ENCODE measurements at places on chromosomes 4 and X.

DNA sequence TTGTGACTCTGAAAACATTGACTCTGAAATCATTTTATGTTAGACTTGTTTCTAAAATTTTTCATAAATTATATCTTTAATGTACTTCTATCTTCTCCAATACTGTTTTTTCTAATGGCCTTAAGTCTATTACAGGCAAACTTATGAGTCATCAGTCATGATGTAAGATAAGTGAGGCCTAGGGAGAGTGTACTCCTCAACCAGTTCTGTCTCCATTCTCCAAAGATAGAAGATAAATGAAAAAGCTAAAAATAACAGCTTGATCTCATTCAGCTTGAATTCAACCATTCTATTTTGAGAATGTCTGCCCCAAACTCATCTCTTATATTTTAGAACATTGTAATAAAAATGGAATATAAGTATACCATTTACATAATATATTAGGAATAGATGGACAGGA is 34.5 kb downstream of the STBD1 start:
- DNase-seq, result no peak

DNA sequence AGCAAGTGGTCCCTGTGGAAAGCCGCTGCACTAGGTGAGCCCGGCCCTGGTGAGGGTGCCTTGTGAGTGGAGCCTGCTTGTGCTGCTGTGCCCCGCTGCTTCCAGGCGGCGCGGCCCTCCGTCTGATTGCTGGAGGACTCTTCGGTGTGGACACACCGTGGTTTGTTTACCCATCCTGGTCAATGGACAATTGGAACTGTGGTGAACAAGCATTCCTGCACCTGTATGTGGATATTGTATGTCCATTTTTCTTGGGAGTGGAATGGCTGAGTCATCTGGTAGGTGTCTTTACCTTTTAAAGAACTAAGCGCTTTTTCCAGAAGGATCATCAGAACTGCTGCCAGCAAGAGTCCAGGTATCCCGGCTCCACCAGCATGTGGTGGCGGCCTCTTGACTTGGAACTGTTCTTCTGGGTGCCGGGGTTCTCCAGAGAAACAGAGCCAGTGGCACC is 15.6 kb downstream of the MAEA start:
- DNase-seq, result no peak

- DNase-seq, result no peak
These were observed 107.7 kb upstream of the RPS6KA3 start for GRCh38 chrX:20374450-20374849.

- DNase-seq, result no peak
These were observed 94.4 kb downstream of the HHIP start for GRCh38 chr4:144740316-144740715.

GRCh38 chr4:114458728-114459127 is 139.9 kb upstream of the UGT8 start:
- DNase-seq, result no peak

- DNase-seq, result no peak
These were observed 110.5 kb downstream of the AR start for GRCh38 chrX:67654301-67654700.

DNA sequence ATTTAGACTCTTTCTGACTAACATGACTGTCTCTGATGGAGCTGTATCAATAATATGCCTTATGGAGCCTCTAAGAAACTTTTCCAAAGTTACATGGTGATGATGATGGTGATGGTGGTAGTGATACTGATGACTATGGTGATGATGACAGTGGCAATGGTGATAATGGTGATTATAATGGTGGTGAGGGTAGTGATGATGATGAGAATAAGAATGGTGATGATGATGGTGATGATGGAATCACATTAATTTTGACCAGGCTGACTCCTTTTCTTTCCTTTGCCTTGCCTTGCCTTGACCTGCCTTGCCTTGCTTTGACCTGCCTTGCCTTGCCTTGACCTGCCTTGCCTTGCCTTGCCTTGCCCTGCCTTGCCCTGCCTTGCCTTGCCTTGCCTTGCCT is 31.7 kb upstream of the AREG start:
- DNase-seq, result no peak

DNA sequence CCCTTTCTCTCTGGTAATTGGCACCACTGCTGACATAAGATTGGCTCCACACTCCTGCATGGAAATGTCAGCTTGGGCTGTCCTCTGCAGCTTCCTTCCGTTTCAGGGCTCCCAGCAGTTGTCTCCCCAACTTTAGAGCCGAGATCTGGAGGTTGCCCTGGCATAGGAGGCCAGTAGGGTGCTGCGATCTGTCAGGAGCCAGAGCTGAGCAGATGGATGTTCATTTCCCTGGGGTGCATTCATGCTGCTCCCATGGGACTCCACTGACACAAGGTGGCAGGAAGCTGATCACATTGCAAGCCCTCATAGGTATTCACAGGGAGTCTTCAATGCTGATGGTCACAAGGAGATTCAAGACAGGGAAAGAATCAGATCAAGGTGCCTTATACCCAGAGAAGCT is 116.6 kb upstream of the RAI2 start:
- DNase-seq, result no peak

- DNase-seq, result no peak
These were observed 181.7 kb upstream of the TBC1D9 start for GRCh38 chr4:140937866-140938265.

DNA sequence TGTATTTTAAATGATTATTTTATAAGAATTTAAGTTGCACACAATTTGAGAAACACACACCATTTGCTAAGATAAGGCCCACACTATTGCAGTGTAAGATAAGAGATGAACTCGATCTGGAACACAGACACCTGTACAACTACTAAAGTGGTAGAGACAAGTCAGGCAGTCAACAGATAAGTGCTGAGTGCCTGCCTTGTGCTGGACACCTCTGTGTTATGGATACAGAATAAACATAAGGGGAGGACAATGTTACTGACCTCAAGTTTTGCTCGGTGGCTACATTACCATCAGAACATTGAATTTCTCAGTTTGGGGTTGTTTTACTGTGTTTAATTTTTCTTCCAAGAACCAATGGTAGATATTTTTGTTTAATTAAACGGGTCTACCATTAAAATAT is 74.1 kb downstream of the RASGEF1B start:
- DNase-seq, result no peak

GRCh38 chr4:1928356-1929239 is 57.4 kb downstream of the NSD2 start:
- DNase-seq, result no peak

GRCh38 chr4:151302432-151302831 is 23.0 kb downstream of the SH3D19 start:
- DNase-seq, result no peak

DNA sequence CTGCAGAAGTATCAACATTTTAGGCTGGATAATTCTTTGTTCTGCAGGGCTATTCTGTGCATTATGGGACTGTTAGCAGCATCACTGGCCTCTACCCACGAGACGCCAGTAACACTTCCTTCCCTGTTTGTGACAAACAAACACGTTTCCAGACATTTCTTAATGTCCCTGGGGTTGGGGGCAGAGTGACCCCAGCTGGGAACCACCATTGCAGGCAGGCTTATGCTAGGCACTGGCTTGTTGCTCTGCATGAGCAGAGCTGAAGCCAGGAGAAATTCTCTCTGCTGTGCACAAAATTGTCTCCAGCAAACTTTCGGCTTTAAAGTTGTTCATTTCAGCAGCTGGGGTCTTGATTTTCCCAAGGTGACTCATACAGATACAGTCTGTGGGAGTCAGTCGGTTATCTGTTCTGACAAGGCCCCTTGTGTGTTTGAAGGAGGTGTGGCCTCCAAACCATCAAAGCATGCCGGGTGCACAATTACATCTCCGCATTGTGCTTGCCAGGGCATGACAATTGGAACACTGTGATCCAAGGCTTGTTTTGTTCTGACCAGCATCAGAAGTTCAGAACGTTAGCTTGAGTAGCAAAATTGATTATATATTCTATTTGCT is 156.4 kb upstream of the BOD1L1 start:
- no peak for DNase-seq

DNA sequence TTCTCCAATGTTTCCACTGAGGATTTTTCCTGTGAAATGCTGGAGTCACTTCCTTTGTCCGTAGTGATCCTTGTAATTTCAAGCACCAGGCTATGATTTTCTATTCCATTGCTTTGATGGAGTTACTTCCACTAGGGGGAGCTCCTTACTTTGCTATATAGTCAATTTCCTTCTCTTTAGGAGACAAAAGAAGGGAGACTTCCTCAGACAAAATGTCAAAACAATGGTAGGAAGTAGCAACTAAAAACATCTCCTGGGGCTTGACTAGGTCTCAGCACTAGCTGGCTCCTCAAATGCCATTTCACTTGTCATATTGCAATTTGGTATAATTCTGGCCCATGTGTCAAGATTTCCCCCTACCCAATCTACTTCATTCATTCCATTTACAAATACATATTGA is 24.1 kb downstream of the ZCCHC12 start:
- peak; percentile 11 for DNase-seq

GRCh38 chr4:36716874-36717273 is 435.5 kb downstream of the DTHD1 start:
- DNase-seq, result no peak

- no peak for DNase-seq
These were observed 8.8 kb upstream of the LRRC66 start for GRCh38 chr4:52028970-52029369.

GRCh38 chr4:40812386-40812785 is 62.6 kb downstream of the NSUN7 start:
- DNase-seq, result no peak

DNA sequence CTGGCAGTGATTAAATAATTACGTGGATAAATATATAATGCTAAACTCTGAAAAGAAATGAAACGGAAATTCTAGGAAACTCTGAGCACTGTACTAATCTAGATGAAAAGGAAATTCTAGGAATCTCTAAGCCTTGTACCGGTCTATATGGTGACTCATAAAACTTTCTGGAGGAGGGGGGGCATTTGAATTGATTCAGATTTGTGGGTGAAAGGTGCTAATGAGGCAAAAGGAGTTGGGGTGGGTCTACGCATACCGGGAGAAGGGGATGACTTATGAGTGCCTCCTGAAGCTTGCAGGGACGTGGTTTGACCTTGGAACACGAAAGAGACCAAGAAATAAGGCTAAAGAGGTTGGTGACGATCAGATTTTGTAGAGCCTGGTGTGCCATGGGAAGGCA is 151.7 kb upstream of the CASK start:
- DNase-seq, result no peak

DNA sequence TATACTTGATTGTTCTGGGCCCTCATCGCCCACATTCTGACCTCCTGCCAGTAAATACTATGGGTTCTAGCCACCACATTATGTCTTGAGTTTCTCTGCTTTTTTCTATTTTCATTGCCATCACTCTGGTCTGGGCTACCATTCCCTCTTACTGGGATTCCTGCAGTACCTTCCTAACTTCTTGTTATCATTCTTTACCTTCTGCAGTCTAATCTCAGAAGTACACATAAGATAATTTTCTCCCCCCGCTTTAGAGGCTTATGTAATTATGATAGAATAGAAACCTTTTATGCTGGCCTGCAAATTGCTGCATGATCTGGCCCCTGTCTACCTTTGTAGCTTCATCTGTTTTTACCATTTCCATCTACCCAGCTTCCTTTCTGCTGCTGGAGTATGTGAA is 19.2 kb downstream of the STIM2 start:
- DNase-seq, result no peak

DNA sequence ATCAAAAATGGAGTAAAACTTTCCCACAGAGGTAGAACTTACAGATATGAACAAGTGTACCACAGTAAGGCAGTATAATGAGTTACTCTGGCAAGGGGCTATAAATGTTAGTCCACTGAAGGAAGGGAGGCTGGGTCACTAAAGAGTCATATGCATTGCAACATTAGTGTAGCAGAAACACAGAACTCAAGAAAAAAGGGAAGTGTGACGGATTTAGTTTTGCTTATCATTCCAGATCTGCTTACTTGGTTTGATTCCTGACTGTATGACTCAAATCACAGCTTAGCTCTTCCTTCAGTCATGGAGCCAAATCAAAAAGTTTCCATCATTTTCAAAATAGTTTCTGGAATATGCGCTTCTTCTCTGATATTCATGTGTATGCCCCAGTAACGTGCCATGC is 148.7 kb downstream of the FSTL5 start:
- no peak for DNase-seq

DNA sequence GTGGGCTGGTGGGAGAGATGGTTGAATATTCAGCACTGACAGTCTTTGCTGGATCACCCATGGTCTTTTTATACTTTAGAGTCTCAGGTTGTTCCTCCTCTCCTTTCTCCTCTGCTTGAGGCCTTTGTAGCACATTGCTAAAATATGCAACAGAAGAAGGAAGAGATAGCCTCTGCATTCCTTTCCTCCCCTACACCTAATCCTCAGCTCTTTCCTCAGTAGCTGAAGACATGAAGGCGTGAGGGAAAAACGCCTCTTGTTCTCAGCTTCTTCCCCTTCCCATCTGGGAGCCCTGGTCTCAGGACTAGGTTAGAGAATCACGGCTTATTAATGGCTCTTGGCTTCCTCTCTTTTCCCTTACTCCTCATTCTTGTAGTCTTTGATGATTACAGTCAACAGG is 76.8 kb downstream of the RNF150 start:
- DNase-seq, result no peak

- DNase-seq, result no peak
These were observed 146.3 kb upstream of the RPS6KA3 start for GRCh38 chrX:20412871-20413486.

- DNase-seq, result peak; percentile 11
These were observed 377.0 kb downstream of the PDGFC start for GRCh38 chr4:156594624-156595023.

- no peak for DNase-seq
These were observed 66.0 kb upstream of the NKX1-1 start for GRCh38 chr4:1472148-1472797.

- DNase-seq, result no peak
These were observed 1.9 kb downstream of the NUDT6 start for GRCh38 chr4:122920473-122920872.

GRCh38 chr4:135201081-135201480 is 999.5 kb upstream of the PABPC4L start:
- DNase-seq, result no peak
